ENCODE measurements at places on chromosomes 4 and X. TPM values are rescaled to one million over a fixed set of nuclear protein-coding genes. Genes with fewer than 3 reads are reported as not detected.

PWWP3B gene
- total RNA-seq = under 0.01 TPM

APBB2 gene
- 70.1 TPM for total RNA-seq

PAGE2 gene
- not detected for total RNA-seq

IL2 gene
- total RNA-seq = not detected

TEX13C gene
- not detected for total RNA-seq

NMU gene
- not detected for total RNA-seq

IBSP gene
- not detected for total RNA-seq

WWC2 gene
- total RNA-seq = 32.5 TPM

FRAS1 gene
- total RNA-seq = 6.4 TPM

ADH7 gene
- not detected for total RNA-seq

BDH2 gene
- 50.4 TPM for total RNA-seq

HELT gene
- total RNA-seq = not detected

CA5B gene
- 3.2 TPM for total RNA-seq

ETDA gene
- total RNA-seq = not detected

EPHA5 gene
- 15.1 TPM for total RNA-seq

MAGEC2 gene
- not detected for total RNA-seq

L1CAM gene
- 0.23 TPM for total RNA-seq

GAGE13 gene
- not detected for total RNA-seq

PLS3 gene
- 511 TPM for total RNA-seq

AREG gene
- total RNA-seq = 0.47 TPM

CC2D2A gene
- total RNA-seq = 11.8 TPM

TCP11X2 gene
- total RNA-seq = not detected

ASMT gene
- not detected for total RNA-seq

NALF2 gene
- not detected for total RNA-seq

CFAP47 gene
- not detected for total RNA-seq

WDR45 gene
- total RNA-seq = 46.3 TPM

ODAPH gene
- not detected for total RNA-seq

GPC3 gene
- 26.6 TPM for total RNA-seq

GABRA4 gene
- not detected for total RNA-seq

FRMPD3 gene
- total RNA-seq = not detected

RBM41 gene
- total RNA-seq = 8.4 TPM

PPP2R2C gene
- not detected for total RNA-seq

NAP1L2 gene
- 0.23 TPM for total RNA-seq

PROM1 gene
- 0.08 TPM for total RNA-seq

CYBB gene
- not detected for total RNA-seq

FGFR3 gene
- 0.83 TPM for total RNA-seq

STEEP1 gene
- 40.1 TPM for total RNA-seq

NPFFR2 gene
- total RNA-seq = not detected

TMEM164 gene
- 3.6 TPM for total RNA-seq

TAF7L gene
- 0.23 TPM for total RNA-seq

KLB gene
- total RNA-seq = not detected

RBM47 gene
- 0.38 TPM for total RNA-seq

ENAM gene
- total RNA-seq = not detected

GAGE12H gene
- not detected for total RNA-seq

PAGE5 gene
- total RNA-seq = not detected

MAOA gene
- total RNA-seq = 9.6 TPM

DGAT2L6 gene
- not detected for total RNA-seq
